ENCODE measurements at places on chromosomes 2 and 18.

- DNase-seq, result no peak
Measured at GRCh38 chr2:135817951-135818350, 19.0 kb downstream of the LCT start.

DNA sequence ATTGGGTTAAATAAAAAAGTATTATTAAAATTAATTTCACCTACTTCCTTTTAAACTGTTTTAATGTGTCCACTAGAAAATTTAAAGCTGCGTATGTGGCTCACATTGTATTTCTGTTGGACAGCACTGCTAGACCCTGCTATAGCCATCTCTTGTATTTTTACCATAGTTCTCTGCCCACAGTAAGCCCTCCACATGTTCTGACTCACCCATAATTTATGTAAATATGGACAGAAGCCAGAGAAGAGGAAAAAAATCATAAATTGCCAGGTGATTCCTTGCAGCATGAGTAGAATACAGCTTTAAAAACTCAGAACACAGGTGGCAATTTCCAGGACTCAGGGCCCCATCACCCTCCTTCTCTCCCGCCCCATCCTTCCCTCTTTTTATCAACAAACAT lies 142.4 kb upstream of the MEX3C start:
- DNase-seq, result no peak

GRCh38 chr18:48991676-48992075 lies 40.9 kb upstream of the SMAD7 start:
- no peak for DNase-seq

DNA sequence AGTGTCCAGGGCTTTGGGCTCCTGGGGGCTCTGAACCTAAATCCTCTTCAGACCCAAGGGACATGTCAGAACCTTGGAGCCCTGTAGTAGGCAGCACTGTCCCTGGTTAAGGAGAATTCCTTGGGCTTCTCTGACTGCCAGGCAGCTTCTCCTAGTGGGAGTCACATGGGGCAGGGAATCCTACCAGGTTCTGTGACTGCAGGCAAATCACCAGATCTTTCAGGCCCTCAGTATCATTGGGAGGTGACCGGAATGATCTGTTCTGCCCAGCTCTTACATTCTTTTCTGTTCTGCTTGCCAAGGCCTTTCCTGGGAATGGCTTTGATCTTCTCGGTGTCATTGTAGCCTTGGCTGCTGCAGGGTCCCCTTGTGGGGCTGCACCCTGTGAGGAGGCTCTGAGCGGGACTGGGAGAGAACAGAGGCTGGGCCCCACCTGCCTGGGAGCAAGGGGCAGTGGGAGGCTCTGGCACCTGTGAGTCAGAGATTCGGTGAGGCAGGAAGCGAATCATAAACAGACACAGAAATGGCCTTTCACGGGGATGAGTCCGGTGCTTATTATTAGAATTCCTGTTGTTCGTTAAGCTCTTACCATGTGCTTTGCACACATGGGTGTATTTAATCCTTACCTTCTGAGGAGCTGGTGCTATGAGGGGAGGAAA lies 14.1 kb downstream of the CEP68 start:
- no peak for DNase-seq

DNA sequence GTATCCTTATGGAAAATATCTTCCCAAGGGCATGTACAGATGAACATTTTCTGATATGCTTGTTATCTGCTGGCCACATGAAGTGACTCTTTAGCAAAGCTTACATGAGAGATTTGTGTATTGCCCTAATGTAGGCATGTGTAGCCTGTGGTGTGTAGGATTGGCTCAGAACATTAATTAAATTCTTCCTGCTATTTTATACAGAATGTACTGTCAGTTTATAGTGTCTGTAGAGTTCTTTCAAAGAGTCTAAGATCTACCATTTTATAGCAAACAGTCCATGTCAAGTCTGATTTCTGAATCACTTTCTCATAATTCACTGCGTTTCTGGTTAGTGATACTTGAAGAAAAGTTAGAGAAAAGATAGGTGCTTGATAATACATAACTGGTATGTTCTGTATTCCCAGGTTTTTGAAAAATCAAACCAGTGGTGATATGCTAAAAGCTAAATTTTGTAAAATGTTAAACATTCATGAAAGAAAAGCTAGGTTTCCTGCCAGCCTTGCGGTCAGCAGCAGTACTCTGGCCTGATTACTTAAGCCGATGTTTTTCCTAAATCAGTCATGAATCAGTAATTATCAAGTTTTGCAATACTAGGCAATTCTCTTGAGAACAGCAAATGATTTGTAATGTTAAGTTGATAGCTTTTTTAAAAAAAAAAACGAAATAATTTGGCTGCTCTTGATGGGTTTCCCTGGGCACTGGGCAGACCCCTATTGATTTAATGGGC lies 30.9 kb upstream of the EFEMP1 start:
- no peak for DNase-seq

DNA sequence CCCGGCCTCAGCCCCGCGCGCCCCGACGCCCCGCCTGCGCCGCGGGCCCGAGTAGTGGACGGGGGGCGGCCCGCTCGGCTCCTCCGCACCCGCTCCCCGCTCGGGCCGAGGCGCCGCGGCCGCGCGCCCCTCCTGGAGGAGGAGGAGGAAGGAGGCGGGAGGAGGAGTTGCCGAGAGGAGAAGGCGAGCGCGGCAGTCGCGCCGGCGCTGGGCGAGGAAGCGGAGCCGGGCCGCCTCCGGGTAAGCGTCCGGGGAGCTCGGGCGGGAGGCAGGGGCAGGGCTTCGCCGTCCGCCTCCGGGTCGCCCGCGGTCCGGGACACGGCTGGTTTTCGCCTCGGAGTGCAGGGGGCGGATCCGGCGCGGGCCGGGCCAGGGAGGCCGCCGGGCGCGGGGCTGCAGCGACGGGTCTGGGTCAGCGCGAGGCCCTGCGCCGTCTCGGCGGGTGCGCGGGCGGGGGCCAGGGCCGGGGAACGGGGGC lies at the start of gene SOCS6:
TSS of gene SOCS6 (plus strand) at position 195 of the 478 bp plus-strand sequence. CDS start 35,624 bp downstream, outside the sequence.
- peak; percentile 12 for DNase-seq

- no peak for DNase-seq
Measured at GRCh38 chr18:75264195-75264594, 53.6 kb downstream of the TSHZ1 start.

- no peak for DNase-seq
Measured at GRCh38 chr2:229416116-229416694, 145.1 kb upstream of the PID1 start.

- no peak for DNase-seq
Measured at GRCh38 chr2:236086971-236087465, 81.2 kb downstream of the GBX2 start.

GRCh38 chr2:47043142-47043890 lies 111.8 kb downstream of the STPG4 start:
- DNase-seq, result no peak

DNA sequence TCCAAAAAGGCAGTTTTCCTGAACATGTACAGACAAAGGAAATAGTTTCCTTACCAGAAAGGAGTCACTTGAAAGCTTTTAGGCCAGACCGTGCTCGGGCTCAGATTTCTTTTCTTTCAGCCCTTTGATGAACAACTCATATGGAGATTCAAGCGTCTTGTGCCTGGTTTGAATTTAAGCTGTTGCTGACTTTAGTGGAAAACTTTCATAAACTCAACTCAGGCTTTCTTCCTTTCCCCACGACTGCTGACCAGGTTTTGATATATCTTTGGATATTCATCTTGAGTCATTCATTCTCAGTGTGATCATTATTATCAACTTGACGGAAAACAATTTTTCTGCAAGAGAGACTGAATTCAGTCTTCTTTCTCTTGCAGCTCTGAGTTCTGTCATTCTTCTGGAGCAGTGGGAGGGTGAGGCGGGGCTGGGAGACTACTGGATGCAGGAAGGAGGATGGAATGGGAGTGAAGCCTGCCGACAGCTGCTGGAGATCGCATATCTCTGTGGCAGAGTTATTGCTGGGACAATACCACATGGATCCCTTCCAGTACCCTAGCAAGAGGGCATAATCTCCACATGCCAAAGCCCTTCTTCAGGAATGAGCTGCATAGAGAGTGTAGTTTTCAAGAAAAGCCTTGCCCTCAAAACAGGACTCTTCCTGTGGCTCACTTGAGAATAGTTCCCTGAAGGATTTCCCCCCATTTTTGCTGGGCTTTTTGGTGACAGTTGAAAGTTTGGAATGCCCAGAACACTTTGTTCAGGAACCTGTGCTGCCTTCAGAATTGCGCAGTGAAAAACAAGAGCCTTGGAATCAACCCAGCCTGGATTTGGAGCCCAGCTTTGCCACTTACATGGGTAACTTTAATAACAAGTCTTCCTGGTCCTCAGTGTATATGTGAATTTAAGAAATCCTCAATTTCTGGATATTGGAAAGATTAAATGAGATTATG lies 364.4 kb downstream of the ZNF521 start:
- DNase-seq, result no peak

- no peak for DNase-seq
Measured at GRCh38 chr2:18262601-18263000, 297.9 kb downstream of the RDH14 start.

DNA sequence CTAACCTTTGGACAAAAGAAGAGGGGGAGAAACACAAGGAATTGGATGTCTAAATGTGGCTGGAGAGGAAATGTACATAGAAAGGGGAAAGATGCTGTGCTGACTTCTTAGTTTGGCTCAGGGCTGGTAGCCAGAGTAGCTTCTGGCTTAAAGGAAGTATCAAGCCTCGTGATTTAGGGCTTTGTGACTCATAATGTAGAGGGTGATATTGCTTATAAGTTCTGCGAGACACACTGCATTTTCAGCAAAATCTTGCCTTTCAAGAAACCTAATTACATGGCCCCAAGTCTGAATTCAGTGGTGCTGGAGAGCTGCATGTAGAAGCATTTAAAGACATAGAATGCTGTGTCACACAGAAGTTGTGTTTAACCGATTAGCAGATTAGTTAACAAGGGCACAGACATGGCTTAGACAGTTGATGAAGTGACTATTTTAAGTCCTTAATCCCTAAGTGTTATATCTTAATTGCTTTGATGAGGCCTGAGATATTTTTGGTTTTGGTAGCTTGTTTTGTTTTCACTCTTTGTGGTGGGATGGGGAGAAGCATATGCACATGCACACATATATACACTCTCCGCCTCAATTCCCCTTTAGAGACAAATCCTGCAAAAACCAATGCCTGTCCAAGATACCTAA lies 66.4 kb downstream of the EPAS1 start:
- DNase-seq, result no peak

DNA sequence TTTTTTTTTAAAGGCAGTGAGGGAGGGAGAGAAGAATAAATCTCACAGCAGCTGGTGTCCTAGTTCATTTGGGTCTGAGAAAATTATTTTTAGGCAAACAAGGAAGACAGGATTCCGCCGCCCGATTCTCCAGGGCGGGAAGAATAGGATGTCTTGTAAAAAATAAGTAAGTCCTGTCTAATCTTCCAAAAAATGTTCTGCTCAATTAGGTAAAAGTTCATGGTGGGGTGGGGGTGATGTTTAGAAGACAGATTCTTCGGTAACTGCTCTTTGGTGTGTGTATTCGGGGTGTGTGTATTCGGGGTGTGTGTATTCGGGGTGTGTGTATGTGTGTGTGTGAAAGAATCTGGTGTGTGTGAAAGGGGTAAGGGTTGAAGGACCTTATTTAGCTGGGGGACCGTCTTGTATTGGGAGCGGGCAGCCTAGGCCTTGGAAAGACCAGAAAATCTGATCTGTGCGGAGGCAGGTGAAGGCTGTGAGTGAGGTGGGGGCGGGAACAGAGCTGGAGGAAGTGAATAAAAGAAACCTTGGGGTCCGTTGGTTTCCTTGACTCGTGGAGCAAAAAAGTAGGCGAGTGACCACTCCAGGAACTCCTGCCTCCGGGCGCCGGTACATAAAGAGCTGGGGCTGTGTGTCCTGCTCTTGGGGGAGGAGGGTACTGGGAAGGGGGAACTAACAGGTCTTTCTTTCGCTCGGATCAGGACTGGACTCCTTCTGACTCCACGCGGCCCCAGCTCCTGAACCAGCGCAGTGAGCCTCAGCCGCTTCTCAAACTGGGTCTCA lies 4.4 kb upstream of the PAX3 start:
- DNase-seq, result no peak

GRCh38 chr18:11807233-11807632 lies 44.0 kb upstream of the CHMP1B start:
- no peak for DNase-seq

DNA sequence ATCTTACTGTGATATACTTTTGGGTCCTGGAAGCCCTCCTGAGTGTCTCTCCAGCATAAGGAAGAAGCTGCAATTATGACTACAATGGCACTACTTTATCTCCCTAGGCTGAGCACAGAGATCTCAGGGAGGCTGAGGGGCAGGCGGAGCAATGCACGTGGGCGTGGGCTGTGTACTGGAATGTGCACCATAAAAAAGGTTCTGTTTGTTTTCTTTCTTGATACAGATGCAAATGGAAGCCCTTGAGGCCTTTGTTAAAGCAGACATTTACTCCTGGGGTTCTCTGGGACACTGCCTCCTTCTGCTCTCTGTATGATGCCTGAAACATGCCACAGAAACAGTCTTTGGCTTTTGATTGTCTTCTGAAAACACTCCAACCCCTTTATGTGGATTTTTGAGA lies 79.1 kb upstream of the DLX2 start:
- no peak for DNase-seq

DNA sequence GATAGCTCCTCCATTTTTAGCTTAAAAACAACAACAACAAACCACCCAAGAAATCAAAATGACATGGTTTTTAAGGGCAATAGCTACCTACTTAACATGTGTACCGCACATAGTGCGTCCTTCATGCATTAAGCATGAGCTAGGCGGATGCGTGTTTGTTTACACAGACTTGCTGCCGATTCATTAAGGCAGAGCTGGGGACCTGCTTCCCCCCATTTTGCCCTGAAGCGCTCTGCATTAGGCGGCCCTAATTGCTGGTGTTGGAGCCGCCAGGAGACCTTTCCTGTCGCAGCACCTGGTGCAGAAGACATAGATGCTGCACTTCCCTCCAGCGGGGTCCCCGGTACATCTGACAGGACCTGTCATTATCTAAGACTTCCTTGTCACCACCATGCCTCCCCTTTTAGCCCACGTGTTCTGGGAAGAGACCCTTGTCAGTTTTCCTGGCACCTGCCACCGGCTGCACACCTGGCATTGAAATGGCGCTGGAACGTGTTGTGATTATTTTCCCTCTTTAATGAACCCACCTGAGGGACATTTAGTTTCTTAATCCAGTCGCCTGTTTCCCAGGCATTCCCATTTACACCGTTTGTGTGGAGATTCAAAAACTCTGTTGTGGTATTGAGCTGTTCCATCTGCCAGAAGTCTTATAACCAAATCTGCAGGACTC lies 261.1 kb upstream of the RAB12 start:
- no peak for DNase-seq

DNA sequence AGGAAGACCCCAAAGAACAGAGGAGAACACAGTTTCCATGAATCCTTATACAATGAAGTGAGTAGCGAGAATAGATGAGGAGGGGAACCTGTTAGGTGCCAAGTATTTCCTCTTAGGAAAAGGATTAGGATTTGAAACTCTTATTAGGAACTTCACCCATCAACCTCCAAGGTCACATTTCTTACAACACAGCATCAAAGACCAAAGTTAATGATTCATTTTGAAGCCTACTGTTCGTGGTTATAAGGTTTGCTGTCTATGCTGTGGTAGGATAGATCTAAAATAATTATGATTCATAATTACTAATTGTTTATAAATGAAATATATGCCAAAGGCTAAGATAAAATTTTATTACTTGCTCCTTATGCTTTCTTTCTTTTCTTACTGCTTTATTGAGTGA lies 6.1 kb downstream of the CFAP221 start:
- no peak for DNase-seq

Data from stimulated activated CD4-positive, alpha-beta T cell treated with anti-CD3 and anti-CD28 coated beads, TNF-alpha, amount 100 ng/mL, for 4 hours (primary cell).